ENCODE measurements at places on chromosomes 1 and 21.

DNA sequence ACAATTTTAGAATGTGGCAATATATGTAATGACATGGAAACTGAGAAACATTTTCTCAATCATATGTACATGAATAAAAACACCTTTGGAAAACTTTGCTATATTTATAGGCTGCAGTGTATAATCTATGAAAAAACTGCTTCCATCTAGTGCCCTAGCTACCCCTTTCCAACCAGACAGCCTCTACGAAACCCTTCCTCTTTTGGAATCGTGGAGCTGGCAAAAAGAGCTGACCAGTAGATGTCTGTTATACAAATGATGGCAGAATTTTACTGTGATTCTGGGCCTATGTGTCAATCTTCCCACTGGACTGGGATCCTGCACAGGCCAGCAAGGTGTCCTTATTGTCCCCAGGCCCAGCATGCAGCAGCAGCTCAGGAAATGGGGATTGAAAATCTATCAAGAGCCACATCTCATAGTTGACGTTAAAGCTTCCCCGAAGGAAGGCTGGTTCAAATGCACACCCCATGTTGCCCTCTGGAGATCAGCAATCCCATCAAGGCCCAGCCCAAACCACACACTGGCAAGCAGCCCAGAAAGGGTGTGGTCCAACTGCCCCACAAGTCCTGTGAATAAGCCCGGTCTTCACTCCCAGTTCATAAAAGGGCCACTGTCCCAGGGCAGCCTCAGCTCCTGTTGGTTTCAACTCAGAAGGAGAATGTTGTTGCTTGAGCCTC, 8.8 kb upstream of the FAM20B start:
- DNase-seq = peak; percentile 94

GRCh38 chr21:45889256-45889655, 92.3 kb upstream of the COL6A1 start:
- DNase-seq = no peak

DNA sequence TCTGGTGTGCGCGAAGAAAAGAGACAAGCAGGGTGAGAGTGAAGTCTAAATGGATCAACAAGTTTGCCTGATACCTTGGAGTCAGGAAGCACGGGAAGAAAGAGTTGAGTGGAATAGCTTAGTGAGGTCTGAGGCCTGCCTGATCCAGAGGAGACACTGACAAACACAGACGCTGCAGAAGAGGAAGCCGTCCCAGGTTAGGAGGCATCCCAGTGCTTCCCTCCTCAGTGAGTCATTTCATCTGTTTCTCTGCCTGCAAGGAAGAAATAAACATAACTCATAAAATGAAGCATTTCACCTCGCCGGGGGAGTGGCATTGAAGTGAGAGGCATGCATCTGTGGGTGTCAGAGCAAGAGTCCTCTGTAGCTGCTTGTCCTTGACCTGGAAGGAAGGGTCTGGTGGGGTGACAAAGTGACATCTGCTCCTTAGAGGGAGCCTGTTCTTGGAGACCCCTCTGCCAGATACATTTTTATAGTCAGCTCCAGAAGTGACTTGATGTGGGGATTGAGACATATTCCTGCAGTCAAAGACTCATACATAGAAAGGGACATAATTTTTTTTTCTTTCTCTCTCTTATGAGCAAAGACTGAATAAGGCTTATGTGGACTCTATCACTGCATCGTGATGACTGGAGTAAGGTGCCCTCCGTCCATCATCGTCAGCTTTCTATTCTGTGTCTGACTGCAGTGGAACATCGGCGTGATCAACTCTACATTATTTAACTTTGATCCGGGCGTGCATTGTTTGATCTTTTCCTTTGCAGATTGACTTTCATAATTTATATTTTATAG, 256.7 kb downstream of the KIF26B start:
- DNase-seq = no peak

DNA sequence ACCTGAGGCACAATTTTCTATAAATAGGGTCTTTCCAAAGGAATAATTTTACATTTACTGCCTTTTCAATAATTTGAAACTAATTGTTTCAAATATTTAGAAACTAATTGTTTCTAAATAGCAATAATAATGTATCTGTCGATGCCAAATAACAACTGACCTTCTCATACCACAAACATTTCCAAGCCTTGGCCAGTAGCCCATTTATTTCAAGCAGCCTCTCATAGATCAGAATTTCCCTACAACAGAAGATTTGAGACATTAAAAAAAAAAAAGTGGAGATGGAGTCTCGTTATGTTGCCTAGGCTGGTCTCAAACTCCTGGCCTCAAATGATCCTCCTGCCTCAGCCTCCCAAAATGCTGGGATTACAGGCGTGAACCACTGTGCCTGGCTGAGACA, 2.1 kb upstream of the GFI1 start:
- DNase-seq = no peak

- peak; percentile 30 for DNase-seq
Measured at GRCh38 chr1:84164567-84165021, 20.5 kb downstream of the PRKACB start.

GRCh38 chr1:95509989-95510388, 276.0 kb downstream of the RWDD3 start:
- no peak for DNase-seq
